ENCODE measurements at places on chromosomes 5 and 9.

- no peak for DNase-seq
- no peaks in the 10 kb centered on the region for H3K27me3 ChIP-seq
- H3K36me3 ChIP-seq = no peaks in the 10 kb centered on the region
- H3K4me3 ChIP-seq = no peak overlapping the region
- H3K4me1 ChIP-seq = no peaks in the 10 kb centered on the region
These were observed 37.3 kb upstream of the WWC1 start for GRCh38 chr5:168254013-168254693.

GRCh38 chr9:137296670-137297664 is 5.1 kb downstream of the NRARP start:
- DNase-seq = peak; percentile 92
- peak overlapping the region; percentile 56 for H3K4me3 ChIP-seq
- H3K27me3 ChIP-seq = no peaks in the 10 kb centered on the region
- no peaks in the 10 kb centered on the region for H3K36me3 ChIP-seq

- H3K27me3 ChIP-seq = no peaks in the 10 kb centered on the region
- H3K4me3 ChIP-seq = no peak overlapping the region
- DNase-seq = peak; percentile 64
These were observed 235.7 kb downstream of the HSPA4 start for GRCh38 chr5:133287500-133287899.

GRCh38 chr9:133161547-133161950 is 2.2 kb downstream of the GBGT1 start:
- H3K27me3 ChIP-seq = no peaks in the 10 kb centered on the region
- H3K27ac ChIP-seq = no peak overlapping the region
- H3K4me1 ChIP-seq = peaks cover 41% of the 10 kb centered on the region
- H3K36me3 ChIP-seq = peaks cover 30% of the 10 kb centered on the region
- no peak for DNase-seq

- no peaks in the 10 kb centered on the region for H3K36me3 ChIP-seq
- no peaks in the 10 kb centered on the region for H3K27me3 ChIP-seq
- no peak for DNase-seq
- peaks cover 15% of the 10 kb centered on the region for H3K4me1 ChIP-seq
- H3K27ac ChIP-seq = no peak overlapping the region
These were observed 23.2 kb upstream of the NCS1 start for GRCh38 chr9:130149031-130149430.

GRCh38 chr9:93093127-93093876 is 2.7 kb upstream of the CARD19 start:
- H3K4me1 ChIP-seq = peaks cover 12% of the 10 kb centered on the region
- H3K27ac ChIP-seq = peak overlapping the region; percentile 92
- no peaks in the 10 kb centered on the region for H3K36me3 ChIP-seq
- no peaks in the 10 kb centered on the region for H3K27me3 ChIP-seq
- no peak overlapping the region for H3K4me3 ChIP-seq
- DNase-seq = peak; percentile 35

- DNase-seq = no peak
- peaks cover 13% of the 10 kb centered on the region for H3K4me1 ChIP-seq
- H3K36me3 ChIP-seq = no peaks in the 10 kb centered on the region
- peaks cover 36% of the 10 kb centered on the region for H3K27me3 ChIP-seq
These were observed 1.9 kb downstream of the RASEF start for GRCh38 chr9:83061036-83061435.

DNA sequence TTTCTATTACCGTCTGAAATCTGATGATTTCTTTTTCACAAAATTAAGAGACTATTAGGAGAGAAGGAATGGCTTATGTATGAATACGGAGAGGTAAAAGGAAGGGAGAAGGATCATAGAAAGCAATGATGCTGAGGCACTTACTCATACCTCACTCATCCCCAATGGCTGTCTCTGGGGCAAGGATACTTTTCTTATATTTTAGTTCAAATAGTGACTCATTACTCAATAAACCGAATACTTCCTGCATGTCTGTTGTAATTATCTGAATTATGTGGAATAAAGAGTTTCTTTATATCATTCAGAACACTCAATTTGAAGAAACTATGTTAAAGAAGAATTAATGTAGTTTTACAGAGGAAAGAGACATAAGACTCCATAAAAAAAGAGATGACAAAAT is 284.5 kb upstream of the NUDT12 start:
- H3K27ac ChIP-seq = no peak overlapping the region
- no peak overlapping the region for H3K4me3 ChIP-seq
- no peaks in the 10 kb centered on the region for H3K4me1 ChIP-seq
- H3K36me3 ChIP-seq = no peaks in the 10 kb centered on the region
- DNase-seq = no peak

- no peaks in the 10 kb centered on the region for H3K27me3 ChIP-seq
- H3K27ac ChIP-seq = no peak overlapping the region
- H3K4me3 ChIP-seq = no peak overlapping the region
- peaks cover 4% of the 10 kb centered on the region for H3K4me1 ChIP-seq
These were observed 65.5 kb downstream of the ARHGEF28 start for GRCh38 chr5:73691302-73692080.

- H3K4me1 ChIP-seq = no peaks in the 10 kb centered on the region
- no peaks in the 10 kb centered on the region for H3K27me3 ChIP-seq
- no peak for DNase-seq
- no peak overlapping the region for H3K4me3 ChIP-seq
- no peaks in the 10 kb centered on the region for H3K36me3 ChIP-seq
- no peak overlapping the region for H3K27ac ChIP-seq
These were observed 41.9 kb upstream of the ASS1 start for GRCh38 chr9:130402645-130403440.

- H3K27ac ChIP-seq = no peak overlapping the region
- H3K27me3 ChIP-seq = no peaks in the 10 kb centered on the region
- no peaks in the 10 kb centered on the region for H3K4me1 ChIP-seq
- peaks cover 36% of the 10 kb centered on the region for H3K36me3 ChIP-seq
These were observed 183.4 kb downstream of the GAPVD1 start for GRCh38 chr9:125444956-125445506.

DNA sequence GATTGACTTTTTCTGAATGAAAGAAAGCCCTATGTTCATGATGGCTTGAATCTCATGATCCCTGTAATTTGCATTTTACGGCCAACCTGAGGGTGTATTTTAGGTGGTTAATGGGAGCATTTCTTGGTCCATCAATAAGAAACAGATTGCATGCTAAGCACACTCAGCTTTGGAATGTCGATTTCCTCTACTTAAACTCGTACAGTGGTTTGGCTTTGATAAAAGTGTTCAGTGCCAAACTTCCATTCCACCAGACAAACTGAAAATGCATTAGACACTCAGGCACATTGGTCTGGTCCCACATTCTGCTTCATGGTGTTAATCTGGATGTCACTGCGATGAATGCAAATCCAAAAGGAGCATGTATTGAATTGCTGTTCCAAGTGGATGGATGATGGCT is 77.0 kb downstream of the VCAN start:
- DNase-seq = no peak
- H3K27me3 ChIP-seq = no peaks in the 10 kb centered on the region
- H3K4me3 ChIP-seq = no peak overlapping the region
- H3K27ac ChIP-seq = no peak overlapping the region

- H3K4me1 ChIP-seq = no peaks in the 10 kb centered on the region
- H3K36me3 ChIP-seq = no peaks in the 10 kb centered on the region
- H3K27ac ChIP-seq = no peak overlapping the region
- DNase-seq = no peak
These were observed 15.0 kb downstream of the HMMR start for GRCh38 chr5:163475411-163475810.

- peak overlapping the region; percentile 92 for H3K27ac ChIP-seq
- H3K27me3 ChIP-seq = no peaks in the 10 kb centered on the region
- peaks cover 61% of the 10 kb centered on the region for H3K4me1 ChIP-seq
- peak; percentile 39 for DNase-seq
These were observed 1.4 kb upstream of the SPTAN1 start for GRCh38 chr9:128550770-128551656.

- peak; percentile 38 for DNase-seq
- peaks cover 4% of the 10 kb centered on the region for H3K4me1 ChIP-seq
- H3K27ac ChIP-seq = no peak overlapping the region
These were observed 4.2 kb downstream of the ENTPD8 start for GRCh38 chr9:137436761-137437600.
